ENCODE measurements at places on chromosomes 4 and X.

GRCh38 chrX:79564362-79564761 lies 197.2 kb upstream of the ITM2A start:
- DNase-seq, result no peak

DNA sequence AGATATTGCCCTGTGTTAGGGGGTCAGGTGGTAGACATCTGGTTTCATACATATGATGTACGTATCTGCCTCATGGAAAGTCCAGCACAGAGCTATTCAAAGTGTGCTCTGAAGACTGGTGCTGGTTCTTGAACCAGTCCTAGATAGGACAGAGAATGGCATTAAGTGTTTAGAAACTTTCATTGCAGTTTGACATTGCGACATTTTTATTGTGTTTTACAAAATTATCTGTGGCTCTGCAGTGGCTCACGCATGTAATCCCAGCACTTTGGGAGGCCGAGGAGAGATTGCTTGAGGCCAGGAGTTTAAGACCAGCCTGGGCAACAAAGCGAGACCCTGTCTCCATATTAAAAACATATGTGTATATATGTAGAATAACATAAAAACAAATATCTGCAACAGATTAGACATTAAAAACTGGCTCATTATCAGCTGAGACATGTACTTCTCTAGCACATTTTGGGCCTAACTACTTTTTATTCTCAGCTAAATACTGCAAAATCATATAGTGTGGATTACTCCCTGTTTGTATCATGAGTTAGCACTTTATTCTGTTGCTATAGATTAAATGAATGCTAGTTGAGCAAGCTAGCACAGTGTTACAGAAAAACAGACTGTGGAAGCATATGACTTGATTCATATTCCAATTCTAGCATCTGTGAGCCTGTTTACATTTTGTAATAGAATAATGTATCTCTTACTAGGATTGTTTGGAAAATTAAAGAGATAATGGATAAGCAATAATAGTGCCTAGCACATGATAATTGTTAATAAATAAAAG lies 57.1 kb downstream of the USP9X start:
- no peak for DNase-seq

- DNase-seq, result no peak
Measured at GRCh38 chr4:94168321-94168720, 39.3 kb upstream of the SMARCAD1 start.

- DNase-seq, result no peak
Measured at GRCh38 chr4:152996672-152997071, 60.5 kb downstream of the FHDC1 start.

DNA sequence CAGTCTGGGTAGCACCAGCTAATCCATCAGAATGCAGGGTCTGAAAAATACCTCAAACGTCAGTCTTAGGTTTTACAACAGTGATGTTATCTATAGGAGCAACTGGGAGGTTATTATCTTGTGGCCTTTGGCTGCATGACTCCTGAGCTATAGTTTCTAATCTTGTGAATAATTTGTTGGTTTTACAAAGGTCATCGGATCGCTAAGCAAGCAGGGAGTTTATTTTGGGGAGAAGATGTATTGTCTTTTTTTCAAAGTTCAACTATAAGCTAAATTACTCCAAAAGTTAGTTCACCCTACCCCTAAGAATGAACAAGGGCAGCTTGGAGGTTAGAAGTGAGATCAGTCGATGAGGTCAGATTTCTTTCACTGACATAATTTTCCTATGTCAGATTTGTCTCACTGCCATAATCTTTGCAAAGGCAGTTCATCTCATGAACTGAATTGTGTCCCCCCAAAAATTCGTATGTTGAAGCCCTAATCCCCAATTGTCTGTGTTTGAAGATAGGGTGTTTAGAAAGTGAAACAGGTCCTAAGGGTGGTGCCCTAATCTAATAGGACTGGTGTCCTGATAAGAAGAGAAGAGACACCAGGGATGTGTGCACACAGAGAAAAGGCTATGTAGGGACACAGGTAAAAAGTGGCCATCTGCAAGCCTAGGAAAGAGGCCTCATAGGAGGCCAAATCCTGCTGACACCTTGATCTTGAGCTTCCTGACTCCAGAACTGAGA lies 175.8 kb upstream of the GALNT7 start:
- no peak for DNase-seq

DNA sequence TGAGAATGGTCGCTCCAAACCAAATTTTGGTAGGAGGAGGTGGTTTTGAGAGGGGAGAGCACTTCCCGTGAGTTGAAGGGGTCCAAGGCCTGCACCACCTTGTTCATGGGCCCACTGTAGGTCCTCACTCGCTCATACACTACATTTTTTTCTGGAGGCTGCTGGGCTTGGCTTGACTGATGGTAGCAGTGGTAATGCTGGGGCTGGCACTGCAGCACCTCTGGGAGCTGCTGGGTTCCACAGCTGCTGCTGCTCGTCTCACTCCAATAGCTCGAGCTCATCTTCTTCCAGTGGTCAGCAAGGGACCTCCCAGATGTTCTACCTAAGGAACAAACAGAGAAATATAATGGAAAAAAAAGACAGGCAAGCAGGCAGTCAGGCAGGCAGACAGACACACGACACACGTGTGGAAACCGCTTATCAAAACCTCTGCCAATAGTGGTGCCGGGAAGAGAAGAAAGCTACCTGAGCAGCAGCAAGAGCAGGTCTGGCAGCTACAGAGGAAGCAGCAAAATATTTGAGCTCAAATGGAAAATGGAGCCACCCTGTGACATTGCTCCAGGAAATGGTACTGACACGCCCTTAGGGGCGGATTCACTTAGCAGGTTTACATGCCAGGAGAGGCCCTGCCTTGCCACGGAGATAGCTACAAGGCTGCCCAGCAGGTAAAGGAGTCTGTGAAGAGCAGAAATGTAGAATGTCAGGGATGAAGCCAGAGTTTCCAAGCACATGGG lies at the start of gene POF1B:
TSS of gene POF1B (minus strand) at position 492 of the 734 bp plus-strand sequence. CDS start at position 281, 211 bp downstream.
- no peak for DNase-seq

DNA sequence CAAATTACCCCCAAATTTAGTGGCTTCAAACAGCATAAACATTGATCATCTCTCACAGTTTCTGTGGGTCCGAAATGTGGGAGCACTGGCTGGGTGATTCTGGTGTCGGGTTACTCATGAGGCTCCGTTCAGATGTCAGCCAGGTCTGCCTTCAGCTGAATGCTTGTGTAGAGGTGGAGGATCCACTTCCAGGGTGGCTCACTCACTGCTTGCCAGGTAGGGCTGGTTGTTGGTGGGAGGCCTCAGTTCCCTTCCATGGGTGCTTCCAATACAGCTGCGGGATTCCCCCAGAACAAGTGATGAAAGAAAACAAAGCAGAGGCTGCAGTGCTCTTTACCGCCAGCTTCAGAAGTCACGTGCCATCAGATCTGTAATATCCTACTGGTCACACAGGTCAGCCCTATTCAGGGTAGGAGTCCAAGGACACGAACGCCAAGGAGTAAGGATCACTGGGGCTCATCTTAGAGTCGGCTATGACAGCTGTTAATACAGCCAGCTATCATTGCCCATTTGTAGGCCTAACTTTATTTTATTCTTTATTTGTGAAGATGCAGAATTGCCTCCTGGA lies 1.1 kb upstream of the SMIM43 start:
- DNase-seq, result no peak

DNA sequence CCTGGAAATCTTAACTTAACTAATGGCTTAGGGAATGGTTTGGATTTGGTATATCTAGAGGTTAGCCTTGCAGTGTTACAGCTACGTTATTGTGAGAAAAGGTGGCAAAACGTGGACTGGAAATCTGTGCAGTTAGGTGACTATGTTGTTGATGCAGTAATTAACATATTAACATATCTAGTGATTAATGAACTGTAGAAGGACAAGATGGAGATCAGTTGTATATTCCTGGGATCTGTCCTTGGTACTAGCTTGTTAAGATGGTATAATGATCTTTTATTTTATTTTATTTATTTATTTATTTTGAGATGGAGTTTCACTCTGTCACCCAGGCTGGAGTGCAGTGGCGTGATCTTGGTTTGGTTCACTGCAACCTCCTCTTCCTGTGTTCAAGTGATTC lies 36.9 kb downstream of the GPAT3 start:
- no peak for DNase-seq

- no peak for DNase-seq
Measured at GRCh38 chrX:8748855-8749254, 16.9 kb upstream of the ANOS1 start.

GRCh38 chrX:627510-627981 lies 3.0 kb upstream of the SHOX start:
- no peak for DNase-seq

- no peak for DNase-seq
Measured at GRCh38 chr4:99629962-99630554, 27.6 kb downstream of the C4orf54 start.

GRCh38 chr4:182074810-182075209 lies 168.4 kb upstream of the TENM3 start:
- no peak for DNase-seq

DNA sequence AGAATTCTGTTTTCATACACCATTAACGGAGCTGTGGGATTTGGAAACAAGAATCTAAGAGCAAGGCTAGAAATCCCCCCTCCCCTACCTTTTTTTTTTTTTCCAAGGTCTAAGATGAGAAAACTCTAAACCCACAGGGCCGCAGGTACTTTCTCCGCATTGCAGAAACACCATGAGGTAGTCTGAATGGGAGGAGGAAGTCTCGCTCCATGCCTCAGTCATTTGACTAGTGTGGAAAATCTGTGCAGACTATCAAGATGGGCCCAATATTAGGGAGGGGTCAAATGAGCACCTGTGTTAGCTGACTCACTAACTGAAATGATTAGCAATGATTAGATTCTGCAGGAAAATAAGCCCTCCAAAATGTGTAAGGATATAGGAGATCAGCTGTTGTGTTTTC lies 40.9 kb upstream of the MAP3K15 start:
- DNase-seq, result no peak

GRCh38 chr4:164876700-164877324 lies at the start of gene APELA:
APELA (plus strand) TSS chr4:164877178; CDS start chr4:164877332, 154 bp downstream.
- no peak for DNase-seq
